ENCODE measurements at places on chromosomes 1 and 21.

DNA sequence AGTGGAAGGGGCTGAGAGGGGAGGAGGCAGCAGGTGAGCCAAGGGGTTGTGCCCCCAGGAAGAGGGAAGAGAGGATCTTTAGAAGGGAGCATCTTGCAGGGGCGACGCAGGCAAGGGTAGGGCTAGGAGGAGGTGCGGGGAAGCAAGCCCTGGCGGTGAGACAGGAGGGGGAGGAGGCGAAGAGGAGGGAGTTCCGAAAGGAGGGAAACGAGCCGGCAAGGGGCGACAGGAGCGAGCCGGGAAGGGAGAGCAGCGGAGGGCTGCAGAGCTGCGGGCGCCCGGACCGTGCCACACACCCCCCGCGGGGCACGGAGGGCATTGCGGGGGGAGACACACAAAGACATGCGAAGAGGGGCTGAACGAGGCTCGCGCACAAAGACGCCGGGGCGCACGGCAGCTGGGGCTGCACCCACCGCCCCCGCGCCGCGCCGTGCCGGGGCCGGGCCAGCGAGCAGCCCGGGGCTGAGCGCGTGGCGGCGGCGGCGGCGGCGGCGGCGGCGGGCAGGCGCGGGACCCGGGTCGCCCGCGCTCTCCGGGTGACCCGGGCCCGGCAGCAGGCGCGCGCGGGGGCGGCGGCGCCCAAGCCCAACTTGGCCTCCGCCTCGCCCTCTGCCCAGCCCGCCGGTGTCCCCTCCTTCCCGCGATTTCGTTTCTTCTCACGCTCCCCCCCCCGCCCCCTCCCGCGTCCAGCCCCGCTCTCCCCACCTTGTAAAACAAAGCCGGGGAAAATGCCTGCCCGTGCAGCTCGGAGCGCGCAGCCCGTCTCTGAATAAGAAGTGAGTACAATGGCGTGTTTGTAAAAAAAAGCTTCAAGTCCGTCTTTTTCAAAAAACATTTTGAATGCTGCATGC, at the start of gene KCNK2:
TSS of gene KCNK2 (plus strand) at position 206 of the 851 bp plus-strand sequence. CDS start 649 bp downstream, outside the sequence.
- no peak for DNase-seq

DNA sequence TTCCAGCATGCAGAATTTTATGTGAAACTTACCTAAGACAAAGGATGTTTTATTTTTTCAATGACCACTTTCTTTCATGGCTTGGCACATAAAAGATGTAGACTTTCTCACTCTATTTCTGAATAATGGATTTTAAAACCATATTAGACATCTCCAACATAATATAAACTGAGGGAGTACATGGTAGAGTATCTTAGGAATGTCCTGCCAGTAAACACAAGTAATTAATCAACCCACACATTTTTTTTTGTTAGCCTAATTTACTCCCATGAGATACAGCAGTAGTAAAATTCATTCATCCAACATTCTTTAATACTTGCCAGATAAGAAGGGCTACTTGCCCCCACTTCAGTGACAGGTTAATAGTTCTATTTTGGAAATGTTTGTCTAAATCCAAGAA, 235.4 kb upstream of the ADAMTS5 start:
- DNase-seq = no peak

DNA sequence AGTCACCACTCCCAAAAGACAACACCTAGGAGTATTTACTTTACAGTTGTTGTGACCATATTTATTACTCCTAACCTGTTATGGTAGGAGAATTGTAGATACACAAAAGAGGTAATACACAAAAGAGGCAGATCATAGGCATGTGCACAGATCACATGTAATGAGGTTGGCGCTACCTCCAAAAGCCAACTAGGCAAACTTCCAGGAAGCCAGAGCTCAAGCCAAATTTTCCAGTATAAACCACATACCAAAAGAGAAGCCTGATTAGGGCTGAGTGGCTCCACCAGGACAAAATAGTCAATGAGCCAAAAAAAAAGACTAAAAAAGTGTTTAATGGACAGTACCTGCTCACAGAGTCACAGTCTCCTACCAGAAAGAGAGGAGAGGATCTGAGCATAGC, 195.0 kb upstream of the PBX1 start:
- DNase-seq = no peak

- DNase-seq = no peak
Observed at GRCh38 chr1:100552031-100552430, 14.1 kb downstream of the GPR88 start.

DNA sequence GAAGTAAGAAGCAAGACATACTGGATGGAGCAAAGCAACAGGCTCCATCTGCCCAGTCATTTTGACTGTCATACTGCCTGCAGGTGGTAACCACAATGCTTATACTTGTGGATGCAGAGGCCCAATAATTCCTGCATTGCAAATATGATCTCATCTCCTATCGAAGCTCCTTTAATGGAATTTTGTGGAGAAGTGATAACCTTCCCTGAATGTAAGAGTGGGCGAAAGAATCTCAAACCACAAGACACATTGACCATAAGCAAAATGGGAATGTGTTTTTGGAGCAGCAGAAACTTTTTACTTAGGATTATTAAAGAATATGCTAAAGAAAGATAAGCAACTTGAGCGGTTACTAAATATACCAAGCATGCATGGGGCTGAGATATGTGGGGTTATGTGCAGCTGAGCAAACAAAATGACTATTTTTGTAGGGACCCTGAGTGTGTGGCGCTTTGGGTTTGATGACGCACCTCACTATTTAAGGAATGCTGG, 77.4 kb upstream of the BACH1 start:
- no peak for DNase-seq

DNA sequence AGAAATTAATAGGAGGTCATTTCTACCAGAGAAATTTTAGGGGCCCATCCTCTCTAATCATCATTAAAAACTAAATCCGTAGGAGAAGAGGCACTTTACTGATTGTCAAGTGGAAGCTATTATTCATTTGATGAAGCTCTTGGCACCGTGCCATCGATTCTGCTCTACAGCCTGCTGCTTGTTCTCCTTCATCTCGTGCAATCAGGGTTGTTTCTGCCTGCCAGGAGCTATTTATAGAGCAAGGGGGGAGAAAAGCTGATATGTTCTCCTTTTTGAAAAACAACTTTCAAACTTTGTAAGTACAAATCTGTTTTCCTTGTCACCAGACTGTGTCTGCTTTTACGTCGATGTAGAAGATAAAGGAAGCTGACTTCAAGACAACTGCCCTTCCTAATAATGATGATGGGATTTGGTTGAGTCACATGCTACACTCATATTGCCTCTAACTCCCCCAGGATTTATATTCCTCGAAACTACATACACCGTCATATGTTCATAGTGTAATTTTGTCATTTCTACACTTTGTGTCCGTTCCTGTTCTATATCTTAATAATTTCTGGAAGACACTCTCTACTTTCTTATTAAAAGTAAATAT, 169.6 kb upstream of the LHX8 start:
- no peak for DNase-seq

GRCh38 chr1:209383422-209383821, 200.1 kb upstream of the CAMK1G start:
- DNase-seq = no peak

- DNase-seq = no peak
Observed at GRCh38 chr1:75334876-75335389, 200.7 kb downstream of the LHX8 start.

GRCh38 chr1:19420606-19421005, 64.7 kb downstream of the CAPZB start:
- no peak for DNase-seq

GRCh38 chr1:114685851-114686250, 9.5 kb downstream of the AMPD1 start:
- DNase-seq = no peak

All from central memory CD4-positive, alpha-beta T cell (primary cell).